ENCODE measurements at places on chromosomes 3 and 15. TPM values are rescaled to one million over a fixed set of nuclear protein-coding genes. Genes with fewer than 3 reads are reported as not detected.

DNA sequence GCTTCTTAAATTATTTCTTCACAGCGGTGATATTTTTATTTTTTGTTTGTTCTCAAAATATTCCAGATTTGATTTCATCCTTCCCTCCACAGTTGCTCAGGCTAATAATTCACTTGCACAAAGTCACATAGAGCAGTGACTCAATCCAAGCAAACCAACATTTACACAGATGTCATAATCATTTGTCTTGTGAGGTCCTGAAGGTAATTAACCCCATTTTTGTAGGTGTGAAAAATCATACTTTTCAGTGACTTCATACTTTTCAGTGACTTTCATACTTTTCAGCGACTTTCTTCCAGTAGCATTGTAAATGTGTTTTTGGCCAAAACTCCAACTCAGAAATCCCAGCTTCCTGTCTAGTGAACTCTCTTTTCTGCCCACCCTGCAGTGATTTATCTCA, 32.1 kb downstream of the CD200 start:
- DNase-seq: peak; percentile 56

The TLR9 gene
- not detected for total RNA-seq

DNA sequence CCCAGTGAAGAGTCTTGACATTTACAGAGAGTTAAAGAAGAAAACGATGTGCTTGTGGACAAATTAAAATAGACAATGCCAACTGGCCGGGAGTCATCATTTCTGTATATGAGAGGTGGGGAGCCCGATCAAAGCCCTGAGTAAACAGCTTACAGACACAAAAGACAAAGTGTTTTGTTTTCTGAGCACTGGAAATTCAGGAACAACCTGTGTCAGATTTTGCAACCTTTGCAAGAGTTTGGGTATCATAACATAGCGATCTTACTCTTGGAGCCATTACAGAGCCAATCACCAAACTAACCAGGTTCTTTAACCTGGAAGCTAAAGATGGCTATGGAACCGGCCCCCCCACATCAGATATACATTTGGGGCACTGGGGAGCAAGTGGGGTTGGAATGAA, 101.9 kb upstream of the LRIG1 start:
- DNase-seq: no peak

DNA sequence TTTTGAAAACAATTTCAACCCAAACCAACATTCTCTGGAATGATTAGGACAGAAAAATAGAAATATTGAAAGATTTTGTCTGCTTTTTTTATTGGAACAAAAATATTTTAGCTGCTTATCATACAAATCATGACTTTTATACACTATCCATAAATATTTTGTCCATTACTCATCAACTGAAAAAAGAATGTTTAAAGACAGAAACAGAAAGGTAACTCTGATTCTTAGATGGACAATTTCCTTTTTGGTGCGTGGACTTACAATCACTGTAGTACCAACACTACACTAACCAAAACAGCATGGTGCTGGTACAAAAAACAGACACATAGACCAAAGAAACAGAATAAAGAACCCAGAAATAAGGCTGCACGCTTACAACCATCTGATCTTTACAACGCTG, 582.8 kb upstream of the CCDC54 start:
- peak; percentile 31 for DNase-seq

DNA sequence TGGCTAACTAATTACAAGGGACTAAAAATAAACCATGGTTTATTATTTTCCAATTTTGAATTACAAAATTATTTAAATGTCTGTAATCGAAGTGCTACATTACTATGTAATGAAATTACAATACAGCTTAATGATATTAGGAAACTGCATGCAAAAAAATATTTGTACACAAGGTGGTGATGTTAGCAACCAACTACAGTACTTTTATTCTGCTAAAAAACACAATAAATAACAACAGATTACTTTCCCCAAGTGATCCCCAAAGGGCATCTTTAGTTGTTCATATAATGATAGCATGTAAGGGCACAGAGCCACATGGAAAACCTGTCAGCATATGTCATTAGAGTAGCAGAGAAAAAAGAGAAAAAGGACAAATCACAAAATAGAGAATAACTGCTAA, 147.5 kb upstream of the SOX2 start:
- no peak for DNase-seq

The WDR93 gene
- total RNA-seq: not detected

- no peak for DNase-seq
Measured at GRCh38 chr15:58374147-58374546, 57.6 kb upstream of the LIPC start.
